ENCODE measurements at places on chromosomes 11 and 22.

DNA sequence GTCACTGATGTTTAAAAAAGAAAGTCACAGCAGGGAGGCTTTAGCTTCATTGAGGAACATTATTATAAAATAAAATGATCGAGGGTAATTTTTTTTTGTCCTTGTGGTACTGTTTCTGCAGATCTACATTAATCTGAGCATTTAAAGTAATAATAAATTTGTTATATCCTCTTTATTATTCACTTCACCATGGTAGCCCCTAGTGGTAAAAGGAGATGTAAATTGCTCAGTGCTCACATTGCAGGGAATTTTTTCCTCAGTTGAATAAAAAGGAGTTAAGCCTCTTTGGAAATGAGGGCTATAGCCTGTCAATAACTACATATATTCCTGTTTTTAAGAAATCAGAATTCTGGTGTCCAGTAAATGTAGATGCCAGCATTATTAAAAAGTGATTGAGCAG lies 99.7 kb upstream of the VPREB1 start:
- no peak overlapping the region for H3K4me3 ChIP-seq
- no peak overlapping the region for H3K27ac ChIP-seq
- H3K36me3 ChIP-seq = no peaks in the 10 kb centered on the region
- H3K4me1 ChIP-seq = no peaks in the 10 kb centered on the region

- H3K36me3 ChIP-seq = no peaks in the 10 kb centered on the region
- no peak overlapping the region for H3K27ac ChIP-seq
- no peaks in the 10 kb centered on the region for H3K4me1 ChIP-seq
- H3K4me3 ChIP-seq = no peak overlapping the region
These were observed 50.5 kb downstream of the RAB30 start for GRCh38 chr11:83020942-83021779.

DNA sequence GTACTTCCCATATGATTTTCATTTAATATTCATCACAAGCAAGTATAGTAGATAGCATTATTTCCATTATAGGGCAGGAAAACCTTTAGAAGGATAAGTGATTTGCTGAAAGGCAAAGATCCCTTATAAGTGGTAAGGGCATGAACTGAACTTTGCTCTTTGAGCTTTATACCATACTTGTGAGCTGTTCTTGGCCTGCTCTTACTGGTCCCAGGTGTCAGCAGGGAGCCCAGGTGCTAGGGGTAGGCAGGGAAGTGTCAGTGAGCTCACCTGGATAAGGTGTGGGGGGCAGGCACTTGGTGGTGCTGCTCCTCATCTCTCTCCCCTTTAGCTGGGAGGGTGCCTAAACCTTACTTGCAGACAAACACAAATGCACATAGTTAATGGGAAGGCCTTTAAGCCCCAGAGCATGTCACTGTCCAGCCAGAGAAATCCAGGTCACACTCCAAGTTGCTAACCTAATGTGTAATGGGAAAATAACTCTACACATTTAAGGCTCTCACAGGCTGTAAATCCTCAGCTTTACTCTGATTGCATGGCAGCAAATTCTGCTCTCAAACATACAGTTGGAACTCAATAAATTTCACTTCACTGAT lies 114.4 kb downstream of the PLEKHA7 start:
- H3K36me3 ChIP-seq = no peaks in the 10 kb centered on the region
- no peak overlapping the region for H3K4me3 ChIP-seq
- no peaks in the 10 kb centered on the region for H3K27me3 ChIP-seq
- peaks cover 29% of the 10 kb centered on the region for H3K4me1 ChIP-seq

DNA sequence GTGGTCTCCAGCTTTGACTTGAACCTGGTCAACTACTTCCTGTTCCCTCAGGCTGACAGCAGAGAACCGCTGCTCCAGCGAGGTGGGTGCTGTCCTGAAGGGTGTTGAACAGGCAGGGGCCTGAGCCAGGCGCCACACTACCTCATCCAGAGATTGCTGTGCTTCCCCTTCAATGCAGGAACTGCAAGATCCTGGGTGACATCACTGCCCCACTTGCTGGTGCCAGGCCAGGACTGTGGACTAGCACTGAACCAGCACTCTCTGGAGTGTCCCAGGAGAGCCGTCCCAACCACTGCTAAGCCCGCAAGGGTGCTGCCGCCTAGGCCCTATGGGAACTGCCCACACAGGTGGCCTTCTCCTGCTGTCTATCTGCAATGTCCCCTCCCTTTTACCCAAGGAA lies 51.7 kb downstream of the GAB4 start:
- H3K4me1 ChIP-seq = no peaks in the 10 kb centered on the region
- H3K27me3 ChIP-seq = no peaks in the 10 kb centered on the region
- DNase-seq = no peak
- H3K36me3 ChIP-seq = no peaks in the 10 kb centered on the region
- no peak overlapping the region for H3K27ac ChIP-seq
- no peak overlapping the region for H3K4me3 ChIP-seq

DNA sequence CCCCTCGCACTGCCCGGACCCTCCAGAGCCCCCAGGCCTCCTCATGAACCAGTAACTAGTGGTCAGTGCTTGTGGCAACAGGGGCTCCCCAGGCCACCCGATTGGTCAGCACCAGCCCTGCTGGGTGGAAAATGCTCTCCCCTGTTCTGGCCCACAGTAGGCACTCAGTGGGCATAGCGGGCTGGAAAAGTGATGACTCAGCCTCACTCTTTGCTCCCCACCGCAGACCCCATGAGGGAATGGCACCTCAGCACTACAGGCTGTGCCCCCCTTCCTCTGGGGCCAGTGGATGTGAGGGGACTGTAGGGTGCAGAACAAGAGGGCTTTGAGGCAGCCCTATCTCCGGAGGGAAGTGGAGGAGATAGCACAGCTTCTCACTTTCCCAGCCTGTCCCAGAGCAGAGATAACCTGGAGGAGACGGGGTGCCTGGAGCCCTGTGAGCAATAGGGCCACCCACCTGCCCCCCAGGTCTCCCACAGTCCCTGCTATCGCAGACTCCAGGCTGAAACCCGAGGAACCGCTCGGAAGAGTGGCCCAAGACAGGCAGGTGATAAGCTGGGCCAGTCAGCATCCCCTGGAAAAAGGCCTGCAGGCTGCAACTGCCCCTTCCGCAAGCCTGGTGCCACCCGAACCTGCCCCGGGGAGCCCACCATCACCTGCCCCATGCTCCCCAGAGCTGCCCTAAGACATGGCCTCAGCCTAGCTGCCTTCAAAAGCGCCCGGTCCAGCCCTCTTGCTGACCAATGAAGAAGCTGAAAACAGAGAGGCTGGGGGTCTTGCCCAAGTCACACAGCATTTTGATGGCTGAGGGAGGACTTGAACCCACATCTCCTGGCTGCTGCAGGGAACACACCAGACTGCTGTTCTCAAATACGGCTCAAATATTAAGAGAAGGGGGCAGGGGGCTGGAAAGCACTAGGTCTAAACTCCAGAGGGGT lies 29.4 kb upstream of the PDGFB start:
- H3K27me3 ChIP-seq = no peaks in the 10 kb centered on the region
- no peaks in the 10 kb centered on the region for H3K36me3 ChIP-seq
- peaks cover 24% of the 10 kb centered on the region for H3K4me1 ChIP-seq
- no peak overlapping the region for H3K27ac ChIP-seq
- H3K4me3 ChIP-seq = no peak overlapping the region
- no peak for DNase-seq

- no peaks in the 10 kb centered on the region for H3K27me3 ChIP-seq
- no peaks in the 10 kb centered on the region for H3K4me1 ChIP-seq
These were observed 17.2 kb downstream of the TEF start for GRCh38 chr22:41398921-41399320.

DNA sequence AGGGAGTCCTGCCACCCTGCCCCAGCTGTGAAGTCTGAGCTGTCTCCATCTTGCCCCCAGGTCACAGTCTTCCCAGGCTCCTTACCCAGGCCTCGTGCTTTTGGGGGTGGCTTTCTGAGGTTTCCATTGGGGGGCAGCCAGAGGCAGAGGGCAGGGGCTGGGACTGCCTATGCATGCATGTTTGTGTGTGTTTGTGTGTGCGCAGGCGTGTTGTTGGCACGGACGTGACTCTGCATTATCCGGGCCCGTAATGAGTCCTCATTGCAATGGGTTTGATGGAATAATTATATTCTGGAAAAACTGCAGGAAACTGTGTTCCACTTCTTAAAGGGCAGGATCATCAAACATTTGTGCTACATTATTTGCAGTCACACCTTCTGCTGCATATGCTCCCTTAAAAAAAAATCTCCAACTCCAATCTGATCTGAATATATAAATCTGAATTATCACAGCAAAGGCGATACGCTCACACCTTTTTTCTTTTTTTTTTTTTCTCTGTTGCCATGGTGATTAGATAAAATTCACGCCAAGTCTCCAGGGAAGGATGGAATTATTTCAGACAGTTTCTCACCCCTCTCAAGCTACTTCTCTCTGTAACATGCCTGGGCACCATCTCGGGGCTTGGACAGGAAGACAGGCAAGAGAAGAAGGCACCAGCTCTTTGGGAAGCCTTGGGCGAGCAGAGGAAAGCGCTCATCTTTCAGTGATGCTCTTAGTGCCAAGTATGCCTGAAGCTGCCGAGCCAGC lies 45.9 kb downstream of the DSCAML1 start:
- H3K27ac ChIP-seq = no peak overlapping the region
- no peaks in the 10 kb centered on the region for H3K27me3 ChIP-seq
- no peak for DNase-seq
- H3K36me3 ChIP-seq = no peaks in the 10 kb centered on the region
